ENCODE measurements at places on chromosomes 2 and 18. TPM values are rescaled to one million over a fixed set of nuclear protein-coding genes. Genes with fewer than 3 reads are reported as not detected.

DNA sequence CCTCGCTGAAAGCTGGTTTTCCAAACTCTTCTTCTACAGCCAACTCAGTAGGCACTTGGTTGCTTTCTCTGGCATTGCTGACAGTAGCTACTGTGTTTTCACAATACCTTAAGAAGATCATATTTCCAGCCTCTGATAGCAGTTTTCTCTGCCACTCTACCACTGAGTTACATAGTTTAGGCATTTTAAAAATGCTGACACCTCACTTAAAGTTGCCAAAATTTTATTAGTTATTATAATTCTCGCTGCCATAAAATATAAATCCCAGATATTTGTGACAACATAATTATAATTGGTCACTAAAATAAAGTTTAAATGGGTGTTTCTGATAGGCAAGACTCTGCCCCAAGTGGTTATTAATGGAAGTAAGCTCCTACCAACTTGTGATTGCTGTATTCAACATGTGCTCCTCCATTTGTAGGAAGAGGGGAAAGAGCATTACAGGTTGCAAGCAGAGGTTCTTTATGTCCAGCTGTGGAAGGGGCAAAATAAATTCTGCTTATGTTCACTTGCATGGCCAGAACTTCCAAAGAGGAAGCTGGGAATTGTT, 1202.8 kb downstream of the CNTNAP5 start:
- DNase-seq = no peak

ALPP gene
- not detected for total RNA-seq

- DNase-seq = no peak
Observed at GRCh38 chr2:37324536-37324785, 172 bp downstream of the PRKD3 start.

DNA sequence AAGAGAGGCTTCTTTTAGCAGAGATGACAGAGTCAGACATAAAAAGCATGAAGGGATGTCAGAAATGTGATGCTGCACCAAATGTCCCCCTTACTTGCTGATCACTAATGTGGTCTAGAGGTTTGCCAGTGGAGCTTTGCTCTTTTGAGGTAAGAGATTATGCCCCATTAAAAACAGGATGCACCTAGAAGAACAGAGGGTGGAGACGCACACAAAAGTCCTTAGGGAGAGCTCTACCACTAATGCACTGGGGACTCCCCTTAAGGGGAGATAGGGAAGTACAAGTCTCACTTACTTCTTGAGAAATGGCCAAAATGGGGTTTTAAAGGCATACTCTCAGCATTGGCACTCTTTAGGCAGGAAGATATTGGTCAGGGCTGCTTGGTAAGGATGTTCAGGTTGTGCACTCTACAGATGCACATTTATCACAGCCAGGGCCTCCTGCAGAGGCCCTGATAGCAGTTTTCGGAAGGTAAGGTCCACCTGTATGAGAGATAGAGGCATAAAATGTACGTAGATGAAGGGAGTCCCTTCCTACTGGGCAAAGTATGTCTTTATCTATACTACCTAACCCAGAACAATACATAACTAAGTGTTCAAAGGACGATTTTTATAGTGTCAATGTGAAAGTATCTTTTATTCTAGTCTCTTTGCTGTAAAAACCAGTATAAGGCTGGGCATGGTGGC, 17.0 kb upstream of the SCYGR1 start:
- DNase-seq = no peak

DNA sequence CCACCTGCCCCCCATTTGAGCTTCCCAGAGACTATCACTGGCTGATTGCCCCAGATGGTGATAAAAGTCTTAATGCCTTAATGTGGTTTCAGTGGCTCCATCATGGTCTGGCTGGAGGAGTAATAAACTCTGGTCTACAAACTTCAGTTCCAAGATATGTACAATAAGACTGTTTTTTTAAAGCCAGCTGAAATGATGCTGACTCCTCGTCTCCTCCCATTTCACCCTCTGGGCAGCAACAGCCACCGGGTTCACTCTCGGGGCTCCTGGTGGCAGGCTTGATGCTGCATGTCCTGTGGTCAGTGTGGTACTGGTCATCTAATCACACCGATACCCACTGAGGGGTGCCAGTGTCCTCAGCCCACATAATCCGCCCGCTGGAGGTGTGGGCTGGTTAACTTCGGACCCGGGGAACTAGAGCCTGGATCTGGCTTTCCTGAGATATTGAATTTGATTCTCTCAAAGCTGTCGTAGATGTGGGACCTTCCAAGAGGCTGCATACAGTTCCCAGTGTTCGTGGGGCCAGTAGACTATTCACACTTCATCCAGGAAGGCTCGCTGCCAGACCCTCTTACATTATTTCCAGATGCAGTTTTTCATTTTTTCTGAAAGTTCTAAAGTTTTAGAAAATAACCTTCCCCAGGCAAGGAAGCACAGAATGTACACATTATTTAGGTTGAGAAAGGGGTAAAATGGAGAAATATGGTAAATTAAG, 95.3 kb downstream of the GALR1 start:
- DNase-seq = peak; percentile 71

TTN gene
- total RNA-seq = 385 TPM

GRCh38 chr18:74652392-74652988, 54.8 kb downstream of the ZNF407 start:
- DNase-seq = no peak

- DNase-seq = no peak
Observed at GRCh38 chr2:121746071-121746578, 9.3 kb upstream of the TSN start.

DNA sequence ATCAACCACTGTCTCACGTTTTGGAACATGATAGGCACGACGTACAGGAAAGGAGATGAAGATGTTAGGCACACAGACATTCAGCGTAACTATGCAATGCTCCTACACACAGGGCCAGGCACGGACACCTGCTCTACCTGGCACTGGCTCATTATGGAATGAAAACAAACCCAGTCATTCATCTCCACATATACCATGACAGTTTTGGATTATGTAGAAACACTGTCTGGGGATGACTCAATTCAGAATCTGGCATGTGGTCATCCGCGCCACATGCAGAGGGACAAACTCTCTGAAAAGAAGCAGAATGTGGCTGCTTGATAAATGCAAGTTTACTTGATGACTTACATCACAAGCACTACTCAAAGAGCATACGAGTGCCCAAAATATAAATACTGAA, 29.5 kb upstream of the NFU1 start:
- DNase-seq = no peak

DNA sequence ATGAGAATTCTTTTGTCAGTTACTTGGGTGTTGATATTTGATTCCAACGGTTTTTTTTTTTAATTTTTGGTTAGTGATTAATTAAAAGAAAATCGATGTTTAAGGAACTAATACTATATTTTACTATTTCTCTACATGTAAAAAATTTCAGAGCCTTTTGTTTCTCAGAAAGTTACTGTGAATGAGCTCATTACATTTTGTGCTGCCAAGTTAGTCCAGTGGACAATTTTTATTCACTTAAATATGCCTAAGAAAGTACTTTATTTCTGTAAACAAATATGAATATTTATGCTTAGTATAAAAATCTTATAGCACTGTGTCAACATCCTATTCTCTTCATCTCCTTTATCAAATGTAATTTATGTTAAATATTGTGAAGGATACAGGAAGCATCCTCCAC, 309.3 kb downstream of the CTNNA2 start:
- no peak for DNase-seq

DNA sequence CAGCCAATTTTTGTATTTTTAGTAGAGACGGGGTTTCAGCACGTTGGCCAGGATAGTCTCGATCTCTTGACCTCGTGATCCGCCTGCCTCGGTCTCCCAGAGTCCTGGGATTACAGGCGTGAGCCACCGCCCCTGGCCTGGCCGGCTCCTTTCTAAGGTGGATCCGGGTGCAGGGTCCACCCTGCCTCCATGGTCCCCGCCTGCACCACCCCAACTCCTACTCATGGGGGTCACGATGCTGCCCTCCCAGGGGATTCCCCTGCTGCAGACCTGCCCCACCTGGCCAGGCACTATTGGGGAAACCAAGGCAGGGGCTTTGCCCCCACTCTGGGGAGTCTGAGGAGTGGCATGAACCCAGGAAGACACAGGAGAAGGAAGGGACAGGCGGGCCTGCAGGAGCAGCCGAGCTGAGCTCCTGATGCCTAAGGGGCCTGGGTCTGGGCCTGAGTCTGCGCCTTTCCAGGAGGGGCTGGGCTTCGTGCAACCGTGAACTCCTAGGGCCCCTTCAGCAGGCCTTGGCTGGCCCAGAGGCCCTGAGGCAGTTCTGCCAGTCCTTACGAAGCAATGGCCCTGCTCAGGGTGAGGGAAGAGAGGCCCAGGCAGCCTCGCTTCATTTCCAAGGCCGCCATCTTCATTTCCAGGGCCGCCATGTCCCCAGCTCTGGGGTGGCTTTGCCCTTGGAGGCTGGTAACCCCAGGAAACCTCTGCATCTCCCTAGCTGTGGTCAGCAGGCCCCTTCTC, 67.2 kb upstream of the SMAD7 start:
- DNase-seq = no peak

Data from skin of body (tissue), 3 donors.